EL (cell line): ENCODE measurements at places on chromosomes 5 and 9.
A peak's percentile ranks its signal among the peaks of the same experiment; 100 is the strongest.

- no peak for DNase-seq
Observed at GRCh38 chr9:16265688-16266087, 604.8 kb downstream of the BNC2 start.

DNA sequence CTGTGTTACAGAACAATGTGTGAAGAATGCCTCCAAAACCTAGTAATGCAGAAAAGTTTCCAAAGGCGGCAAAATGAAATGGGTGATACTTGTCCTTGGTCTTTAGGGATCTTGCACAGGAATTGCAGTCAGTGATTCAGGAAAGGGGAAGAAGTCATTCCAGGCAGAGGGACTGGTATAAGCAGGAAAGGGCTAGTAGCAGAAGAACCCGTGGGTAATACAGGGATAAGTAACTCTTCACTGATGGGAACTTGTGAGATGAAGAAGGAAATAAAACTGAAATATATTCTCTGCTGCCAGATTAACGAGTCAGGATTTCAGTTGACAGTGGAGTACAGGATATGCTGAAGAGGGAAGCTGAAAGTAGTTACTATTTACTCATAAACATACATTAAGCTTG, 1.2 kb downstream of the SRFBP1 start:
- DNase-seq, result peak; percentile 26

GRCh38 chr5:78803353-78803752, 154.8 kb upstream of the LHFPL2 start:
- no peak for DNase-seq

- DNase-seq, result no peak
Observed at GRCh38 chr9:131682261-131682660, 57.6 kb downstream of the RAPGEF1 start.

DNA sequence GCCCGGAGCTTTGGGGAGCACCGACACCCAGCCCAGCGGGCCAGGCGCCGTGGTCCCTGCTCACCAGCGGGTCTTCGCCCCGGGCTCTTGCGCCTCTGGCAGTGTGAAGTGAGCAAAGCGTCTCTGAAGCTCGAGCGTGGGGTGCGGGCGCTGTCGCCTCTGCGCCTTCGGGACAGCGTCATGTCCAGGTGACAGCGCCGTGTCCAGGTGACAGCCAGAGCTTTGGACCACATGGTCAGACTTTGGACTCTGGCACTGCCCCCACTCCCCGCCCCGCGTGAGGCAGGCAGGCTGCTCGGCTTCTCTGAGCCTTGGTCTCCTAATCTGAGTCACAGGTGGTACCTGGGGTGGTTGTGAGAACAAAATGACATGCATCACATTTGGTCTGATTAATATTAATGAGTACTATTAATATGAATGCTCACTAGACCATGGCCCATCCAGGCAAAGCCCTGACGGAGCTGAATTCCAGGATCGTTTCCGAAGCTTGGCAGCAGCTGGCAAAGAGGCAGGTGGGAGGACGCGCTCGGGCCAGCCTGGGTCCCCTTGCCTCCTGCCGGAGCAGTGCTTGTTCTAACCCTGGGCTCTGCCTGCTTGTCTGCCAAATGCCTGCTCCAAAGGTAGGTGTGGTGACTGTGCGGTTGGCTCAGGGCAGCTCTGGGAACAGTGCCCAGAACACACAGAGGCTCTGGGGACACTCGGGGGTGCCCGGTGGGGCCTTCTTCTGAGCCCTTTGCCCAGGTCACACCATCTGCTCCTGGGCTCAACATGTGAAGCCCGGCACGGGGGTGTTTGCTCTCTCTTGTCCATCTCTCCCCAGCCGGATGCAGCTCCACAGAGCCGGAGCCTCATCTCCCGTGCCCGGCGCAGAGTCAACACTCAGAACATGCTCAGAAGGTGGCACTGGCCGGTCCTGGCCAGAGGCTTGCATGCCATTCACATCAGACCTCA, 157.1 kb downstream of the OLFM1 start:
- no peak for DNase-seq
